ENCODE measurements at places on chromosomes 6 and 20.

DNA sequence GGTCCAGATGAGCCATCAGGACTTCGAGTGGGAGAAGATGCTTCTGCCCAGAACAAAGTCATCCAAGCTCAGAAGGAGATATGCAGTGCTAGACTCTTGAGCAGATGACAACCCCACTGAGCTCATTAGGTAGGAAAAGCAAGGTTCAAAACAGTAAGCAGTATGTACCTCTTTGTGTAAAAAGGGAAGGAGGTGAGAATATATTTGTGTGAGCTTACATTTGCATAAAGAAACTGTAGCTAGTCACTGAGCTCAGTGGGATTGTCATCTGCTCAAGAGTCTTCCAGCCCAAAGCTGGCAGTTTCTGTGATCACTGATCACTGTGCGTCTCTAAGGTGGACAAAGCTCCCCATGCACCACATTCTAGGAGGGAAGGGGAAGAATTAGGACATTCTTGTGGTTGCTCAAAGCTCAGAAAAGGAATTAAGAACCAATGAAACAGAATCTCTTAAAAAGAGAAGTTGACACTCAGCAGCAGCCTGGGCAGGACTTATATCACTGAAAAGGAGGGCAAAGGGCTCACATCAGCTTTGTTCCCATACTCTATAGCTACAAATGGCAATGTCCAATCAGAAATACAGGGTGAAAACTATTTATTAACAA lies 90.0 kb upstream of the MAFB start:
- no peak for DNase-seq

- DNase-seq: no peak
These were observed 25.8 kb downstream of the BCAS4 start for GRCh38 chr20:50820515-50821256.

- no peak for DNase-seq
These were observed at the start of gene BPIFB1 for GRCh38 chr20:33282991-33283555. BPIFB1 (plus strand) TSS chr20:33283214; CDS start chr20:33286074, 2,860 bp downstream.

- DNase-seq: peak; percentile 60
These were observed 51.2 kb upstream of the RNF182 start for GRCh38 chr6:13873288-13874190.

- no peak for DNase-seq
These were observed 8.2 kb downstream of the NCOA7 start for GRCh38 chr6:125798734-125799508.

- DNase-seq: no peak
These were observed 62.3 kb downstream of the LAMP5 start for GRCh38 chr20:9576695-9577094.

DNA sequence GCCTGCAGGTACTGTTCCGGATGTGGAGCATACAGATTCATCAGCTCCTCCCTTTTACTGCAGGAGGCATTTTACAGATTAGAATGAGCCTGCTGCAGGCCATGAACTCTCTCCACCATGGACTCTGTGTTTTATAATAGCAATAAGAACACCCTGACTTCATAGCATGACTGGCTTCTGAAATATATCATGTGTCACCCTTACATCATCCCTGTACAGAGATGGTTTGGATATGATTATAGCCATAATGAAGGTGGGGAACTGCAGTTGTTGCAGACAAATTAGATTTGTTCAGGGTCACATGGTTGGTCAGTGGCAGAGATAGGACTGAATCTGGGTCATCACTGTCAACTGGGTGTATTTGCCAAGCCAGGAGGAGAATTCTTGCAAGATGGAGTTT lies 100.7 kb downstream of the FOXO3 start:
- DNase-seq: no peak

DNA sequence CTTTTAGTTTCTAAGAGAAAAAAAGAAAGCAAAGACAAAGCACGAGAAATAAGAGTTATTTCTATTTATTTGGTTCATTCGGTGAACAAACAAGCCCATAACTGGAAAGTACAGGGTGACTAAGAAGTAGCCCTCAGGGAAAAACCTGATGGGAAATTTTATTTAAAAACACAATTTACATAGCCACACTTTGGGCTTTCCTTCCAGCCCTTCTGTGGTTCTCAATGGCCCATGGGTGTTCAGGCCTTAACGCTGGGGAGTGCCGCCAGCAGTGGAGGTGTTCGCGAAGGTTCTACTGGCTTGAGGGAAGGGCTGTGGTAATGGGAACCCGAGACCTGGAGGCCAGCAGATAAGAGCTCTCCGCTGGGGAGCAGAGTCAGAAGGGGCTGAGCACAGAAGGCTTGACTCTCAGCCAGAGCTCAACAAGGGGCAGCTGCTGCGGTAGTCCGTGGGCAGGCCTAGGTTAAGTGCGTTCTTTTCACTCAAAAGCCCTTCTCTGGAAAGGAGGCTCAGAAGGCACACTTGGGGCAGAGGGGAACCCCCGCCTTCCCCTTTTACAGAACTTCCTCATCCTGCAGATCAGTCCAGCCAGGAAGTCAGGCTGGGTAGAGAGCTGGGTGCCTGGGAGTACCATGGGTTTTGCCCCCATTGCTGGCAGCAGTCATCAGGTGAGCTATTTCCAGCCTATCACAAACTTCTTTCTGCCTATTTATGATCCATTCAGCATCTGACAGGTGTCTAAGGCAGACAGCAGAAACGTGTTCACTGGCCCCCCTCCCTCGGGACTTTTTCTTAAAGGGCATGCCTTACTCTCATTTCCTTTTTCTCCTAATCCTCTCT lies 8.8 kb upstream of the CD83 start:
- DNase-seq: no peak

GRCh38 chr6:13605634-13606033 lies 9.5 kb upstream of the NOL7 start:
- no peak for DNase-seq

DNA sequence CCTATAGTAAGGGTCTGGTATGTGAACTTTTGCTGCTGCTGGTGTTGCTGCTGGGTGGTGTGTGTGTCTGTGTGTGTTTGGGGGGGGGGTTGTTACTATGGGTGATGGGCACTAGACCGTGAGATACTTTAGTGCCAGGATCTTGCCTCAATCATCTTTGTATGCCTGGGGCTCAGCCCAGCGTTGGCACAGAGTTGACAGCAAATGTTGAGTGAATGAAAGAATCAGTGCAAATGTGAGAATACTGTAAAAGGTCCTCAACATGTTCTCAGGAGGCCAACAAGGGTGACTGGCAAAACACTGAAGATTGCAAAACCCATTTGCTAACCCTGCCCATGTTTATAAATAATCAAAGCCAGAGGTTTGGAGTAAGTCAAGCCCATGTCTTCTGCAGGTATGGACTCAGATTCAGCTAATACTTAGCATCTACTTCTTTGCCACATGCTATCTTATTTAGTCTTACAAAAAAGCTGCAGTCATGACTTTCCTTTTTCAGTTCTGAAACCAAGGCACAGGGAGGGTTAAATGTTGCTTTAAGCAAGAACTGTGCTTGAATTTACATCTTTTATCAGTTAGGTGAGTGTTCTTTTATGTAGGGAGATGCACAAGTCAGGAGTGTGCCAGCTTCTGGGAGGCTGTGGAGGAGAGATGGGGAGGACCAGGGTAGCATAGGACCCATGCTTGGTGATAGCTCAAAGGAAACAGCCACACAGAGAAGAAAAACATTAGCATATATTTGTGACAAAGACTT lies 125.3 kb upstream of the SPACA1 start:
- no peak for DNase-seq

All from activated CD4-positive, alpha-beta T cell treated with anti-CD3 and anti-CD28 coated beads for 1 hour (primary cell).